ENCODE measurements at places on chromosomes 16 and 17.
A peak's percentile ranks its signal among the peaks of the same experiment; 100 is the strongest.

DNA sequence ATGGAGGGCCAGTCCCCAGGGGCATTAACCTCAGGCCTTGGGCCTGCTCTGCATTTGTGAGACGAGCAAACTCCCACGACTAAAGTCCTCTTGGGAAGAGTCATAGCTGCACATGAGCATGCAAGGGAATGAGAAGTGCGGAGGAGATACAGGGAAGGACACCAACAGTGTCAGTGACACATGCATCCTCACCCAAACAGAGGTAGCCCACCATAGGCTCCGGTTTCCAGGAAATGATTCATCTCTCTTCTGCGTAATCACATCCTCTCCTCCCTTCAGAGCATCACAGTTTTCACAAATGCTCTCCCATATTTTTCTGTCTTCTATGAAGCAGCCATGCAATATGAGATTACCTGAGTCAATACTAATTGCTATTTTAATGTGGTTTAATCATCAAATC, 725.7 kb upstream of the GOT2 start:
- no peak for DNase-seq

- DNase-seq, result no peak
Measured at GRCh38 chr16:31435341-31436220, 7.0 kb downstream of the ZNF843 start.

GRCh38 chr17:42107124-42107523, 5.4 kb downstream of the DHX58 start:
- no peak for DNase-seq

- DNase-seq, result peak; percentile 82
Measured at GRCh38 chr16:15434425-15435215, at the start of gene BMERB1. Gene BMERB1 (plus strand): TSS chr16:15434588. CDS start chr16:15434654, 66 bp downstream.

All from Right ventricle myocardium inferior (tissue), 1 donor.